ENCODE measurements at places on chromosomes 4 and X.

DNA sequence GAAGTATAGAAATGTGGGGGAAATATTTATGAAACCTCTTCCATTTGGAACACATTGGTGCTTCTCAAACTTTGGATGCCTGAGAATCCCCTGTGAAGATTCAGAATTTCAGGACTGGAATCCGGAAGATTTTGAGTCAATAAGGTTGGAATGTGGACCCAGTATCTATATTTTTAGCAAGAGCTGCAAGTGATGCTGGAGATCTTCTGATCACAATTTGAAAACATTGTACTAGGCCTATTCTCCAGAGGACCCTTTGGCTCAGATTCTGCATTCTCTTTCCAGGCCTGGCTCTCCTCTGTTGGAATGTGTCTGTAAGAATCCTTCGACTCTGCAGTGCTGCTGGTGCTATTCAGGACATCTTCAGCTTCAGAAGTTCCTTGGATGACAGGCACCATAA lies 2.4 kb upstream of the PKD2 start:
- DNase-seq, result no peak

- DNase-seq, result no peak
These were observed 90.7 kb downstream of the GPRIN3 start for GRCh38 chr4:89216866-89217265.

DNA sequence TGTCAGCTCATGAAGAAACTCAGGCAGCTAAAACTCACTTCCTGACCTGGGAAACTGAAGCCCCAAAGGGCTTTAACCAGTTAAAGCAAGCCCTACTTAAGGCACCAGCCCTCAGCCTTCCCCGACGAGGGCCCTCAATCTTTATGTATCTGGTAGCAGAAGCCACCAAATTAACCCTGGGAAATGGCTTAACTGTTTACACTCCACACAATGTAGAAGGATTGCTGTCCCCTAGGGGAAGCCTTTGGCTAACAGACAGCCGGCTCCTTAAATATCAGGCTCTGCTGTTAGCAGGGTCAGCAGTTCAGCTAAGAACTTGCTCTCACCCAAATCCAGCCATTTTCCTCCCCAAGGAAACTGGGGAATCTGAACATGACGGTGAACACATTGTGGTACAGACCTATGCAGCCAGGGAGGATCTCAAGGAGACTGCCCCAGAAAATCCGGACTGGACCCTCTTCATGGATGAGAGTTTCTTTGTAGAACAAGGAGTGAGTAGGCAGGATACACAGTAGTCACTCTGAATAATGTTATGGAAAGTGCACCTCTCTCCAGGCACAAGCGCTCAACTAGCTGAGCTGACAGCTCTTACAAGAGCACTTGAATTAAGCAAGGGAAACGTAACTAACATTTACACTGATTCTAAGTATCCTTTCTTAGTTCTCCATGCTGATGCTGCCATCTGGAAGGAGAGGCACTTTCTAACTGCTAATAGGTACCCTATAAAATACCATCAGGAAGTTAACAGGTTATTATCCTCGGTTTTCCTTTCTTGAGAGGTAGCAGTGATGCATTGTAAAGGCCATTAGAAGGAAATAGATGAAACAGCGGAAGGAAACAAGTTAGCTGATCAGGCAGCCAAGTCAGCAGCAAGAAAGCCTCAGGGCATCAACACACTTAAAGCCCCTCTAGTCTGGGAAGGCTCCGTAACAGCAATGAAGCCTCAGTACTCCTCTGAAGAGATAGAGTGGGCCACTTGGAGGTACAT lies 9.6 kb upstream of the NAF1 start:
- no peak for DNase-seq

- DNase-seq, result peak; percentile 26
These were observed 219.7 kb downstream of the DCLK2 start for GRCh38 chr4:150297861-150298474.

GRCh38 chrX:29862126-29862677 lies 353.2 kb upstream of the MAGEB2 start:
- DNase-seq, result no peak

DNA sequence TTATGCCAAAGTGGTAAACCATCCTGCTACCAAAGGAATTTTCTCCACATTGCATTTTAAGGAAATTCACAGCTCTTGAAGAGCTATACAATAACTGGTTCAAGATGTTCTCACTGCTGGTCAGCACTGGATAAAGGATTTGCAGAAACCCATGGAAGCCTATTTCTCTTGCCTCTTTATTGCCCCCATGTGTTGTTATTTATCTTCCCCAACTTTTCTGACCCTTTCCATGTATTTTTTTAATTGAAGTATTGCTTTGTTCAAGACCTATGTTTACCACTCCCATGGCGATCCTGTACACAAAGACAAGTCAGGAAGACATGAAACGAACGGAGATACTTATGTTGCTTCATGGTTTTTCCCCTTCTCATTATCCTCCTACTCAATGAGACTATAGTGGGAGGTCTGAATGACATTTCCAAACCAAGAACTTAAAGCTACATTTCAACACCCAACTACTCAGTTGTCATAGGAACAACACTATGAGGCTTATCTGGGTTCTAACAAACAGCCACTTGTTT lies 566.4 kb upstream of the DIPK2B start:
- no peak for DNase-seq

- no peak for DNase-seq
These were observed 191.2 kb downstream of the FRMPD4 start for GRCh38 chrX:12329476-12329875.

DNA sequence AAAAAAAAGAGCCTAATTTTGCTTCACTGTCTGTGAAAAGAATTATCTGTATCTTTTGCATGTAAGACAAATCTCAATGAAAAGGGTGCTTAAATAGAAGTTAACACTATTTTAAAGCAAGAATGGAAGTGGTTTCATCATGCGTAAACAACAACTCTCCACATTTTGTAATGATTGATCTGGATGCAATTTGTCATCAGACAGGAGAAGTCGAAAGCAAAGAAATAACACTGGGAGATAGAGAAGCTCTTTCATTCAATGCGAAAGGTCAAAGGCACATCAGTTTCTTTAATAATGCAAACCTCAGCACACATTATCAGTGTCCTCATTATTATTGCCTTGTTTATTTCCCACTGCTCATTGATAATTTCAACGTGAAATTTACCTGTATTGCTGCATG lies 8.8 kb downstream of the KLKB1 start:
- DNase-seq, result no peak

GRCh38 chrX:143615851-143616250 lies 20.1 kb downstream of the SLITRK4 start:
- no peak for DNase-seq

DNA sequence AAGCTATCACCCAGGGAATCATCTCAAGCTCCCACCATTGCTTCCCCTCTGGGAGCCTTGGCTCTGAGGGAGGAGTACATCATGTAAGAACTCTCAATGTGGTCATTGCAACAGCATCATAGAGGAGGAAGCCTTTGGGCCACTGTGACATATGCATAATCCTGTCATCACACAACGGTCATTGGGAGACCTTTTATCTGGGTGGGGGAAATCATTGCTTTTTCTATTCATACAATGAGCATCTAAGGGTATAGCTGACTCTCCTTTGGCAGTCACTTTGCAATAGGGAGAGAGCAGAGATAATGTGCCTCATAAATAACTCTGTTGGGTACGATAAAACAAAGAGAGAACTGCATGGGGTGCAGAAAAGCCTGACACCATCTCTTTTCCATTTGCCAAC lies 155.2 kb upstream of the KCNIP4 start:
- no peak for DNase-seq

- no peak for DNase-seq
These were observed 52.4 kb downstream of the USP46 start for GRCh38 chr4:52606726-52607125.

DNA sequence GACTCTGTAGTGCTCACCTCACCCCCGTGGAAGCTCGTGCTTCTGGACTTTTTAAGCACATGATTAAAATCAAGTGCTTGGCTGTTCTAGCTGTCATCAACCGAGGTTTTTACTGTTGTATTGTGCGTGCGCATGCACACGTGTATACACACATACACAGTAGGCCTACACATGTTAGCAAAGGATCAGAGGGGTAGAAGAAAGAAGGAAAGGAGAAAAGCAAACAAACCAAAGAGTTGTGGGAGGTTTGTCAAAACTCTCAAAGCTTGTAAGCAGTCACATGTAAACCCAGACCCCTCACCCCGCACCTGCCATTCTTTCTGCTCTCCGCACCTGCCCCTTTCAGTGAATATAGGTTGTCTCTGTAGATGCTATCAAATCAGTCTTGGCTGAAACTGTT lies 311.8 kb downstream of the HS3ST1 start:
- DNase-seq, result no peak

DNA sequence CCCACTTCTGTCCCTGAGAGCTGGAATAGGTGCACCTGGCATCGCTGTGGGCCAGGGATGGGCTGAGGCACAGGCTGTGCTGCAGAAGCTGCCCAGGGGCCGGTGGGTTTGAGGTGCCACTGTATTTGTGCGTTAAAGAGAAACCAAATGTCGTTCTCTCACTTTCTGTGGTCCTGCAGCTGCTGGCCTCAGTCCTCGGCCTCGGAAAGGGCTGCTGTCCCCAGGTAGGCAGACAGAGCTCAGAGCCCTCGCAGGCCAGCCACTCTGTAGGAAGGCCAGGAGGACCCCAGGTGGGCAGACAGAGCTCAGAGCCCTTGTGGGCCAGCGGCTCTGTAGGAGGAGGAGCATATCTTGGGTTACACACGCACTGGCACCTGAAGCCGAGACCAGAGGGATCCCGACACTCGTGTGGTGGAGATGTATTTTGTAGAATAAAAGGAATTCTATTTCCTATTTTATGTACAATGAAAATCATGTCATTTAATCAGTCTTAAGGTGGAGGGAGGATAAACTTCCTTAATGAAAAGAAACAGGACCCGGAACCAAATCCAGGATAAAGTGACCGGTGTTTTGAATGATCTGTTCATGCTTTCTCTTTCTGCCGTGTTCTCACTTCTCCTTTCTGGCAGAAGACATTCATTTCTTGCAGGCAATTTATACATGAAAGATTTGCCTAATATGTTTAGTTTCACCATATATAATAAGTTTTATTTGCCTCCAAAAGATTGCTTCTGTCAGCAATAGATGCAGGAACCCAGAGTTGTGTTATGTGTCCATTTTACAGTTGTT lies 54.4 kb upstream of the HGFAC start:
- DNase-seq, result no peak

DNA sequence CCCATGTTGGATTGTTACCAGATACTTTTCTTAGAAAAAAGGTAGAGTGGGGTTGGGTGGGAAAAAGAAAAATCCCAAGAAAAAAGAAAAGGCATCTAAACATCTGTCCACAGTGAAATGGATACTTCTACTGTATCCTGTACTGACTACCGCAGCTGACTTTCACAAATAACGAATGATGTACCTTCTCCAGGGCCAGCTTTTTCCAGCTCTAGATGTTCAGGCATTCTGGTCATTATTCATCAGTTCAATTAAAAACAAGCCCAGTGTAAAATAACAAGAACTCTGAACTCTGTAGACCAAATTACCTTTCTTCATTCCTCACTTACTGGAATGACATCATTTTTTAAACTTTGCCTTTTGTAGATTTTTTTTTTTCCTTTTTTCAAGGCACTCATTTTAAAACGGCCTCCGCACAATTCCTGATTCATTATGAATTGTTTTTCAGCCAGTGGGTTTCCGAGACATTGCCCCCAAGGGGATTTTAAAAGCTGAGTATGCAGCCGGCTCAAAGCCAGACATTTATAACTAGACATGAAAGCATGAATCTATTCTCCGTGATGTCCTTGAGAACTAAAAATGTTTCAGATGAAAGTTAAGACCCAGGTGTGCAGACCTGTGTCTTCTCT lies 113.5 kb downstream of the PRKX start:
- no peak for DNase-seq

- peak; percentile 52 for DNase-seq
These were observed 3.8 kb upstream of the ADH1B start for GRCh38 chr4:99324979-99325378.

DNA sequence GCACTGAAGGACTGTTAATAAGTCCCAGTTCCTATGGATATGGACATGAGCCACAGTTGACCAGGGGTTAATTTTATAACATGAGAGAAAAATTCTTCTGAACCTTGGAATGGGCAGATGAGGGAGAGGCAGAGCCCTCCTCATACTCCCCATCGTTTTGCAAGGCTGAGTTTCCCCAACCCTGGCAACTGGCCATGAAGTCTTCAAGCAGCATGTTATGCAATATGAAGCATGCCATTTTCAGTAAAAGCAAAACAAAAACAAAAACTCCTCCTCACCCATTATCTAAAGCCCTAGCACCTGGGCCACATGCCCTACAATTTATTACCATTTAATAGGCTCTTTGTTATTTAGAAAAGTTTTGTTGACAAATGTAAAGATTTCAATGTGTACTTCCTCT lies 64.5 kb downstream of the GPC4 start:
- DNase-seq, result no peak

DNA sequence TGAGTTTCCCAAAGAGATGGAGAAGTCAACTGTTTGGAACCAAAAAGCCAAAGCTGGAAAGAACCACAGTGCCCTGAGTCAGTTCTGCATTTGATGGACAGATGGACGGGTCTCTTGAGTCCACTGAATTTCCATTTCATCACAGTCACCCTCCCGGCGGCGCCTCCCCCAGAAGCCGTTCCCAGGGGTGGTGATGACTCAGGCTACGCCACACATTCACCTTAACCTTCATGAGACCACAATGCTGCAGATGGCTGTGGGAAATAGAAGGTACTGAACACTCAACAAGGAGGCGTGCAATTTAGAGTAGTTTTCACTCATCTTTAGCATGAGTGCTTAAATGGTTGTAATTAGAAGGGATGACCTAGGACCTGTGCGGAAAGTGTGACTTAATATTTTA lies 61.3 kb downstream of the STOX2 start:
- DNase-seq, result no peak

DNA sequence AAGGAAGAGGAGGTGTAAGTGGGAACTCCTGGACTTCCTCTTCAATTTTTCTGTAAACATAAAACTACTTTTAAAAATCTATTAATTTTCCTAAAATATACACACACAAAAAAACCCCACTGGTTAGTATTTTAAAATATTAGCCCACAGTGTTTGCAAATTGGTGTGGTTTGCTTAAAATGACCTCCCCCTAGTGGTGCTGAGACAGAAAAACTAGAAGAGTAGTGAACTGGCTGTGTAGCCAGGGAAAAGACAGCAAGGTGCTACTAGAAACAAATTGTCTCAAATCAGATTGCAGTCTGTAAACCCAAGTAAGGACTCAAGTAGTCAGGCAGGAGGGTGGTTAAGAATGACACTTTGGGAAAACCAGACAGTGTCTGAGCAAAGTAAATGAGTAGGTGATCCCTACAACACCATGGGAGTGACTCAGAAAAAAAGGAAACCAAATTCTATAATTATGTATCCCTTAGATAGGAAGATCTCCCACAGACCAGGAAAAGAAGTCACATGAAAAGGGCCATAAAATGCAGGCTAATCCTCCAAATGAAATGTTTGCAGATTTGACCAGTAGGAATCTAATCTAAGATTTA lies 26.0 kb downstream of the AMTN start:
- DNase-seq, result no peak

DNA sequence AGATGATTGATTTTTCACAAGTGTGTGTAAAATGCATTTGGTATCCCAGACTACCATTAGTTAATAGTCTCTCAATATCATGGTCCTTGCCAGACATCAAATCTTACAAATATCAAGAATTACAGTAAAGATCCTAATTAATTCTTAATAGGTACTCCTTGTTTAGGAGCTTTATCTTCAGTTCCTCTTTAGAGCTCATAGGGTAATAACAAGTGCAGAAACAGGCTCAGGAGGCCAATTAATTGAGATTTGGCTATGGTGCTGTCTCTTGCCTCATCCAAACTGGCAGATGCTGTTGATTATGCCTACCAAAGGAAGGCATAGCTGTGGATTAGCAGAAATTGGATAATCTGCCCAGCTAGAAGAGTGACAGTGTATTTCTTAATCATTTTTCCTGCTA lies 6.9 kb downstream of the MTMR1 start:
- DNase-seq, result no peak
